Left colon (tissue), 2 donors: ENCODE measurements at places on chromosomes 16 and 17. TPM values are rescaled to one million over a fixed set of nuclear protein-coding genes. Genes with fewer than 3 reads are reported as not detected.

CA7 gene
- 157 TPM for total RNA-seq

HOXB8 gene
- total RNA-seq = 6.3 TPM

ZNF286A gene
- total RNA-seq = 10.0 TPM

MPP3 gene
- 4.0 TPM for total RNA-seq

CSNK1D gene
- 166 TPM for total RNA-seq

GRCh38 chr17:58506354-58507080, 7.9 kb downstream of the MTMR4 start:
- no peak for DNase-seq

DNA sequence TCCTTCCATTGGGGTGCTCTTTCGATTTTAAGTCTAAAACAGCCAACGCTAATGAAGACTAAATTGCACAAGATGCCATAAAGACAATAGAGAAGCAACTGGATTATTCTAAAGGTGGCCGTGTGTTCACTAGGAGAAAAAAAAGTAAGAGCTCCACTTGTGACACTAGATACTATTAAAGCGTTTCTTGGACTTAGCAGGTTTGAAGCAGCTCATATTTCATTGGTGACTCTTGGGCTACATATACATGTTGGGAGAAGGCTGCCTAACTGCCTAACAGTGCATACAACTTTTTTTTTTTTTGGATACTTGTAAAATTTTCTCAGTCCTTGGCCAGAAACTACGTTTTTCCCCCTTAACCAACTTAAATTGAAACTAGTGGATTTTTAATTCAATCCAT, 111.8 kb upstream of the NOG start:
- DNase-seq = no peak

- DNase-seq = no peak
These were observed 57.1 kb downstream of the SCNN1B start for GRCh38 chr16:23359092-23359760.

GRCh38 chr16:4529085-4530060, 9.2 kb downstream of the CDIP1 start:
- DNase-seq = no peak

DNA sequence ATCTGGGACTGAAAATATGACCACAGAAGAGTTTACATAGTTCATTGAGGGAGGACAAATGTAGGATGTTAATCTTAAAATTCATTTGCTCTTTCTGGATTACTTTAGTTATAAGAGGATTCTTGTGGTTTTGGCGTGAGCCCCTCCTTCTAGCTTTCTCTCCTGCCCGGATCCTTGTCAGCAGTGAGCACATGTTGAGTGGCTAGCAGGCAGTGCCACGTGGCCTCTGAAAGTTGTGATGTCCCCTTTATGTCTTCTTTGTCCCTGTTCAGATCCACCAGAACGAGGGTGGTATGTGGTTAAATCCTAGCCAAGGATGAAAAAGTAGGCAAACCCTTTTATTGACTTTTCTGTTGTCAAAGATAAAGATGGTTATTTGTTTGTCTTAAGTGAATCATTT, 83.8 kb downstream of the GNAO1 start:
- DNase-seq = no peak

DNA sequence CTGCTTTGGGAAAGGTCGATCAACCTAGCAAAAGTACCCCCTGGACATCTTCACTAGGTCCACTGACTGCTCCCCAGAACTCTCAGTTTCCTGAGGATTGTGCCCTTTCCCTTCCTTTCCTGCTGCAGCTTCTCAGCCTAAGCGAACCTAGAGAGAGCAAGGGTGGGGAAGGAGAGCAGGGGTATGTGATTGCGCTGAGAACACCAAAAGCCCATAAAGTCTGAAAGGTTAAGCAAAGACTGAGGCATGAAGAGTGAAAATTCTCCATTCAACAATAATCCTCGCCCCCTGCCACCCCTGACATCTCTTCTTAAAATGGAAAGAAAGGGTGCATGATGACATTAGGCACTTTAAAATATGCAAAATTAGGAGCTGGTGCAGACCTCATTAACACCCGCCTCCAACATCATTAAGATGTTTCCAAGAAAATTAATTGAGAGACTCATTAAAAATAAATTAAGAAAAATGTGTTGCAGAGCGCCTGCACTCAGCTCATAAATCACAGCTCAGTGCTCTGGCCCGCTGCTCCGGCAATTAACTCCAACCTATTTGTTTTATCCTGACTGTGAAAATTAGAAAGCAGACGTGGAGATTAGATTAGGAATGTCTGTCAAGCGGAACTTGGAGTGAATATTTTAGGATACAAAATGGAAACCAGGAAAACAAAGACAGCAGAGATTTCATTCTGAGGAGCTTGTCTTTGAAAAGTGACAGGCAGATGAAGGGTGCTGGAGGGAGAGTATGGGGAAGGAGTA, 49.1 kb upstream of the PMFBP1 start:
- no peak for DNase-seq

DNA sequence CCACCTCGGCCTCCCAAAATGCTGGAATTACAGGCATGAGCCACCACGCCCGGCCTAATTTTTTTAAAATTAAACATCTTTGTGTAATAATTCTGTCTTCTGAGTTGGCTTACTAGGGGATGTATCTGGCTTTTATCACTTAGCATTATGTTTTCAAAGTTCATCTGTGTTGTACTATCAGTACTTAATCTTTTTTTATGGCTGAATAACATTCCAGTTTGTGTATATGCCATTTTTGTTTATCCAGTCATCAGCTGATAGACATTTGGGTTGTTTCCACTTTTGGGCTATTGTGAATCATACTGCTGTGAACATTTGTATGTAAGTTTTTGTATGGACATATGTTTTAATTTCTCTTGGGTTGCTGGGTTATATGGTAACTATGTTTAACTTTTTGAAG, 69.0 kb downstream of the CHD9 start:
- DNase-seq = no peak

DNA sequence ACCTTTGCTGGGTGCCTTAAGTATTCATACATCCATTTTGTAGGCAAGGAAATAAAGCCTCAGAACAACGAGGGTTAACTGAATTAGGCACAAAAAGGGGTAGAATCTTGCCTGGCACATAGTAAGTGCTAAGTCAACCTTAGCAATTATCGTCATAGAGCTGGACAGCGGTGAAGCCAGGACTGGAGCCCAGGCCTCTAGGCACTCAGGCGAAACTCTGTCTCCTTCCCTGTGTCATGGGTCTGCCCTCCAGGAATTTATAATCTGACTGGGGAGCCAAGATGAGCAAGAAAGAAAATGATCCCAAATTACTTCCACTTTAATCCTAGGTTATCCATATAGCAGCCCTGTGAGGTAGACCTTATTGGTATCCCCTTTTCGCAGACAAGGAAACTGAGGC, 61.4 kb downstream of the KATNIP start:
- no peak for DNase-seq

- DNase-seq = peak; percentile 60
These were observed 9.9 kb upstream of the CMTM4 start for GRCh38 chr16:66706506-66706880.

DNA sequence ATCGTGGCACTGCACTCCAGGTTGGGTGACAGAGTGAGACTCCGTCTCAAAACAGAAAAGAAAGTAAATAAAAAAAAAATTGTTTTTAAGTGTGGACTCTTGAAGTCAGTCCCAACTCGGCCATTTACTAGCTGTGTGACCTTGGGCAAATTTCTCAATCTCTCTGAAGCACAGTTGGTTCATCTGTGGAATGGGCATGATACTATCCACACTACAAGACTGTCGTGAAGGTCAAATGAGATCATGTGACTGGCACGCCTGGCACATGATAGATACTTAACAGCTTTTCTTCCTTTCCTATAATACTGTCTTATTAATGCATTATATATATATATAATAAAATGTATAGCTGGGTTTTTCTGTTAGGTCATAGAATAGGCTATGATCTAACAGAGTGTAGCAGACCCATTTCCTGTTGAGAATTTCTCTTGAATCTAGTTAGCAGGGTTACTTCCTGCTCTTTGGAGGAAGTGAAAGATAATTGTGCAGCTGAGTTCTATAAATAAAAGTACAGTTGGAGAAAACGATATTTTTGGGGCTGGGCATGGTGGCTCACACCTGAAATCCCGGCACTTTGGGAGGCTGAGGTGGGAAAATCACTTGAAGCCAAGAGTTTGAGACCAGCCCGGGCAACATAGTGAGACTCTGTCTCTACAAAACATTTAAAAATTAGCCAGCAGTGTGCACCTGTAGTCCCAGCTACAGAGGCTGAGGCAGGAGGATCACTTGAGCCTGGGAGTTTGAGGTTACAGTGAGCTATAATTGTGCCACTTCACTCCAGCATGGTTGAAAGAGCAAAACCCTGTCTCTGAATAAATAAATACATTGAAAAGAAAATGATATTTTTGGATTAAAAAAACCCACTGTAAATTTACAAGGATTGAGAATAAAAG, 7.3 kb downstream of the MILR1 start:
- no peak for DNase-seq

GRCh38 chr17:33435721-33436301, 142.7 kb upstream of the ASIC2 start:
- no peak for DNase-seq

DNA sequence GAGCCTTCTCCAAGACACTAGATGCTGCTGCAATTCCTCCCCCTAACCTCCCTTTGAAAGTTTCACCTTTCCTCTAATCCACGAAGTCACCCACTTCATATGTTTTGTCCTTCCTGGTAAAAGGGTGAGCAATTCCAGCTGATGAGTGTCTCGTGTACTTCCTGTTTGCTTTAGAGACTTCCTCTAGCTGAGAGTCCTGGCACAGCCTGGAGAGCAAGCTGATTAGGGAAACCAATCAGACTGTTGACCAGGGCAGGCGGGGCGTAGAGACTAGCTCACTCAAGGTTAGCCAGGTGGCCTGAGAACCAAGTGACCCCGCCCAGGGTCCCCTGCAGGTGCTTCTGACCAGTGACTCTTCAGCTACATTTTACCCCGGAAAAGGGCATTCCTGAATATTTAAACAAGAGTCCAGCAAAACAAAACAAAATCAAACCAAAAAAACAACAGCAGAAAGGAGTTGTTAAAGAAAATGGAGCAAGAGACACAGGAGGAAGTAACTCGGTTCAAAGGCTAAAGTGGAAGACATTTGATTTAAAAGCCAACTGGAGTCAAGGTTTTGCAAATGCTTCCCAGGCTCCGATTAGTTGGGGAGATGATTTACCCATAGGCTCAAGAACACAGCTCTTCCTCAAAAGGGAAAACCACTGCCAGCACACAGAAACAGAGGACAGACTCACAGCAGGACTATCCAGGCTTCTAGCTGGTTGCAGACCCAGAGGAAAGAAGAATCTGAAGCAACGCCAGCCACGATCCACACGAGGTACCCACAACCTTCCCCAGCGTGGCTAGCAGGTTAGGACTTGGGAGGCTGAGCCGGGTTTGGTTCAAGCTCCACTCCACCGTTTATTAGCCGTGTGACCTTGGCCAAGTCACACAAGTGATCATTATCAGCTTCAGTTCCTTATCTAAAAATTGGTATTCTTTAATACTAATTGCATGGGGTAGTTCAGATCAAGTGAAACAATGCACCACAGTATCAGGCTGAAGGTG, 13.4 kb downstream of the HSPB9 start:
- DNase-seq = peak; percentile 87

DNA sequence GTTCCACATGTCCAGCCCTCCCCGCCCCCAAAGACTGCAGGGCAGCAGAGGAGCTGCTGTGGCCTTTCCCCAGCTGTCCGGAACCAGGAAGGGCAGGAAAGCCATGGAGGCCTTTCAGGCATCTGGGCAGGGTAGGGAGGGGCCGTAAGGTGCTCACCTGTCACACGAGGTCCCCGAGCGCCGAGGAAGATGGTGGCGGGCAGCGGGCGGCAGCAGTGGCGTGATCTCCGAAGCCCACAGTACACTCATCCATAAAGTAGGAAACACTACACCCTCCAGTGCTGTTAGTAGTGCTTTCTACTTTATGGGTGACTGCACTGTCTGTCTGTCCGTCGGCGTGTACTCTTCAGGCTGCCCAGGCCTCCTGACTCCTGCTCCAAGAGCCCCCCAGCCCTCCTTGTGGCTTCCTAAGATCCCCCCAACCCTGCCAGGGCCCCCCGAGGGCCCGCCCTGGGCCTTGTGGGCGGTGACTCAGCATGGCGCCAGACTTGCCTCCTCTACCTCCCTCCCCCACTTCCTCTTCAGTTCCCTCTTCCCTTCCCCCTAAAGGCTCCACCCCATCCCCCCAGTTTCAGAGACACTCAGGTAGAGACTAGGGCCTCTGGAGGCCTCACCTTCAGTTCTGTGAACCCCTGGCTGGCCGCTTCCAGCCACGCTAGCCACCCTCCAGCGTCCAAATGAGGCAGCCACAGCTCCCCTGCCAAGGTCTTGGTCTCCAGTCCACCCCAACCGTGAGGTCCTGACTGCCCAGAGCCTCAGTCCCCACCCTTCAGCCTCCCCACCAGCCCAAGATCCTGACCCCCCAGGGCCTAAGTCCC, 2.6 kb upstream of the TSPOAP1 start:
- DNase-seq = peak; percentile 62

DNA sequence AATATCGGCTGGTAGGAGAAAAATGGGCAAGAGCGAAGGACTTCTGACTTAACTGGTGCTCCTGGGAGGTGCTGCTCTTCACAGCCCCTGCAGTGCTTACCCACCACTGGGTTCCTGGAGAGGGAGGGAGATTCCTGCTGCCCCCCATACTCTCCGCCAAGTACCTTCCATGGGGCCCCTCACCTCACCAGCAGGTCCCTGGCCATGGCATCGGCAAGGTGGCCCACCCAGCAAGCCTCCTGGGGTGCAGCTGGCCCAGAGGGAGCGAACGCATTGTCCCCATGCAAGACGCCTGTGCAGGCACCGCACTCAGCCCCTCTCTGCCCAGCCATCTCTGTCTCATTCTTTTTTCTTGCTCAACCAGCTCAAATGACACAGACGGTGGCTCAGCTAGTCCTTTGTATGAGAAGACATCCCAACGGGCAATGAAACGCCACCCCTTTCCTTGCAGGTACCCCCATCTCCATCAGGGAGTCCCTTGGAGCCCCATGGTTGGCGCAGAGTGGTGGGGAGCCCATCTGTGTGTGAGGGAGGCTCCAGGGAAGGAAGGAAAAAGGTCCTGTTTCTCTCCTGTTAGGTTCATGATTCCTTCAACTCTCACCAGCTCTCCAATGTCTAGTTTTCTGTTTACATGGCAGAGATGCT, 9.6 kb upstream of the ALDH3A1 start:
- no peak for DNase-seq

GRCh38 chr17:10713318-10713717, 15.9 kb downstream of the ADPRM start:
- no peak for DNase-seq

DNA sequence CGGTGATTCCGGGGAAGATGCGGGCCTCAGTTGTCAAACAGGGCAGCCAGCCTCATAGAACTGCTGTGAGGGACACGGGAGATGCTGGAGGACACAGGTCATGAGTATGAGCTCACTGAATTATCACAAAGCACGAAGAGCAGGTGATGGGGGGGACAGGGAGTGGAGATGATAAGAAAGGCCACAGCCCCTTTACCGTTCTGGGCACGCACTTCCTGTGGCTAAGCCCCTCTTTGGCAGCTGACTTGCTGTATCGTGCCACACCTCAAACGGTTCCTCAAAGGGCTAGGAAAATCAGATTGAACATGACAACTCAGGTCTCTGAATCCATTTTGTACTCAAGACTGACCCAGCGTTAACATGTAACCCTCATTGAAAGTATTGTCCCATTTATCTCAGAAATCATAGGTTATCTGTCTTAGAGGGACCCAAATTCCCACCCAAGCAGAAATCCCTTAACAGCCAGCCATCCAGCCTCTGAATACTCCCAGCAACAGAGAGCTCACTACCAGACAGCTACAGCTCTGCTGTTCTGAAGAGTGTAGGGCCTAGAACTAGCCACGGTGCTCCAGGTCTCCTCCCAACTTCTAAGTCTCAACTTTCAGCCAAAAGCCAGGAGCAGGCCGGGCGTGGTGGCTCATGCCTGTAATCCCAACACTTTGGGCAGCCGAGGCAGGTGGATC, 5.0 kb upstream of the SRL start:
- DNase-seq = no peak
